PC-9 (cell line): ENCODE measurements at places on chromosomes 12 and 14. TPM values are rescaled to one million over a fixed set of nuclear protein-coding genes. Genes with fewer than 3 reads are reported as not detected.

Gene TSPAN8
- total RNA-seq: 1.9 and 2.9 TPM in 2 replicates

Gene ACRBP
- total RNA-seq: 4.2 and 6.1 TPM in 2 replicates

DNA sequence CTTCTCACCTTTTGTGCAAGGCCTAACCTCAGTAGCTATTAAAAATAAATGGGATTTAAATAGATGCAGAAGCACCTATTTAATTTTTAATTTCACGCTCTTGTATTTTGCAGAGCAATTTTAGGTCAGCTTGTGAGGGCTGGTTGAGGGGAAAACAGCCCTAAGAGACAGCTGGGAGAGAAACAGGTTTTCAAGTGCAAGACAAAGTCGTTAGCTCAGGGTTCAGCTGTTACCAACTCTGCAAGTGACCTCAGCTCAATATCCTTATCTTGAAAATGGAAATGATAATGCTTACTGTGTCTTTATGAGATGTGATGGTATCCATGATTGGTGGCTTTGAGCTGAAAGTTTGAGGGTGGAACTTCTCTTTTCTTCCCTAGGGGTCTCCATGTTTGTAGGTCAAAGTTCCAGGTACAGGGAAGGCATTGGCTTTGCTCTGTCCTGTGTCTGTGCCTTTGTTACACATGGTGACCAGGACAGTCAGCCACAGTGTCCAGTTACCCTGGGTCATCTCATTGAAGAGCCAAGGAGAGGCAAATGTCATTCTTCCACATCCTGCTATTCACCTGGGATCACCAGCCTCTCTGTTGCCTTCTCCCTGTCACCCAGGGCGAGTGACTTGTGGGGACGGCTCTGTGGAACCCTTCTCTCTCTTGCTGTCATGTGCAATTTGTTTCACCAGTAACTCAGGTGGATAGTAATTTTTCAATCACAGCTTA lies 100.3 kb downstream of the SAMD4A start:
- DNase-seq: no peak

- DNase-seq: no peak
Observed at GRCh38 chr12:76259106-76259505, 89.1 kb downstream of the BBS10 start.
